ENCODE measurements at places on chromosomes 4 and X. TPM values are rescaled to one million over a fixed set of nuclear protein-coding genes. Genes with fewer than 3 reads are reported as not detected.

DNA sequence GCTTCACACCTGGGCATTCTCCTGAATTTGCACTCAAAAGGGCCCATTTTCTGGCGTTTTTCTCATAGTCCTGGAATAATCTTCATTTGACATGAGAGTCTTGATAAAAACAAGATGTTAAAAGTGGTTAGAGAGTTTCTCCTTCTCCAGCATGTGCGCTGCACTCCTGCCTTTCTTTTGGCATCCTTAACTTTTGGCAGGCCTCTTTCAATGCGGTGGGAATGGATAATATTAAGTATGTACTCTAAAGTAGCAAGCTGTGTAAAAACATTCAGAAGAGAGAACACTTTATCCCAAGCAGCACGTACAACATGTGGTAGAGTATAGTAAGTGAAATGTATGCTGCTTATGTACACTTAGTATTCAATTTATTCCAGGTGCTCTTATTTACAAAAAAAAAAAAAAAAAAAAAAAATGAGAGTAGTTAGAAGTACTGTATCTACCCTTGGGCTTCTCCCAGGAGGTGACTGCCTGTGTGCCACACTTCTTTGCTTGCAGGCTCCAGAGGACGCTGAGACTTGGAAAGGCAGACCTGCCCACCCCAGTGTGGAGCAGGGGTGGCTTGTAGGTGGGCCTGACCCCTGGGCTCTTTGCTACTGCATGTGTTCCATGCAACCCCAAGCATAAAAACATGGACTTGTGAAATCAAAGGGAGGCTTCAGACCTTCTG, 3.9 kb downstream of the FGF2 start:
- DNase-seq = peak; percentile 44

GRCh38 chr4:35934320-35934981, 309.9 kb downstream of the ARAP2 start:
- DNase-seq = peak; percentile 33

The OPRPN gene
- not detected for total RNA-seq

DNA sequence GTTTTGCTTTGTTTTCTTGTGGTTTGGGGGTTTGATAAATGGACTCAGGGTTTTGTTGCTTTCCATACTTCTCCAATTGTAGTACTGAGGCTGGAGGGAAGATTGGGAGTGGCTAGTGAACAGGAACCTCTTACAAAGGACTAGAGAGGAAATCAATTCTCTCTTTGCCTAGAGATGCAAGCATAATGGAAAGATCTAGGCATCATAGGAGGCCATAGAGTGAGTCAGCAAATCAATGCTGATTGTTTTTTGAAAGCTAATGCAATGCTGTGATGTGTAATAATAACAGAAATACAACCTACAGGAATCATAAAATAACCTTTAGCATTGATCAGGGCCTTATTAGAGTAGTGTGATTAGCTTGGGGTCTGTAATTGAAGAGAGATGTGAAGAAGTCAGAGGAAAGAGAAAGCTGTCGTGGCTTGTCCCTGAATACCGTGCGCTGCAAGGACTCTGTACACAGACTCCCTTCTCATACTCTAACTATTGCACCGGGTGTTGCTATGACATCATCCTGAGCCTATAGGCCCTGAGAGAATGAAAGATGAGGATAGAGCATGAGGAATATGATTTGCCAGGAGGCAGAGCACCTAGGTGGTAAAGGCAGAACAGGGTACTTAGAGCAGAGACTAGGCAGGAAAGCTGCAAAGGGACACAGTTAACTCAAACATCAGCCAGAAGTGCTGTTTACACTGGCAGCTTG, 29.3 kb upstream of the GPR101 start:
- DNase-seq = no peak

The CXorf65 gene
- not detected for total RNA-seq

- DNase-seq = peak; percentile 54
Measured at GRCh38 chr4:187302457-187303150, 578.9 kb upstream of the FAT1 start.

The CYTL1 gene
- 0.17 TPM for total RNA-seq

- DNase-seq = no peak
Measured at GRCh38 chrX:94942603-94943002, 1268.6 kb downstream of the FAM133A start.

GRCh38 chr4:130146773-130147172, 1050.8 kb downstream of the C4orf33 start:
- DNase-seq = no peak

GRCh38 chr4:29565256-29565655, 1154.9 kb upstream of the PCDH7 start:
- no peak for DNase-seq

The PPP1R3F gene
- total RNA-seq = 10.8 TPM

DNA sequence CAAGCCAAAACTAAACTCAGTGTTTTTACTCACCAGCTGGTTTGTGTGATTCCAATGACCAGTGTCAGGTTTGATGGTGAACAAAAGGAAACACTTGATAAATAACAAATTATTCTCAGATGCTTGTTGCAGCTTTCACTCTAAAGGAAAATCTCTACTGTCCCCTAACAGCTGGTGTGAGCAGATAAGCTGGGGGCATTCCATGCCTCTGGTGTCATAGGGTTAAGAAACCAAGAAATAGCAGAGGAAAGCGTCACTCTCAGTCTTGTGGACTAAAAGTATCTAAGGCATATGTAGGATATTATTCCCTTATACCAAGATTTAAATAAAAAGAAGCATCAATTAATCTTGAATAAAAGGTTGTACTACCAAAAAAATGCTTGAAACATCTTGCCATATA, 24.3 kb downstream of the TRPC5 start:
- DNase-seq = peak; percentile 62

DNA sequence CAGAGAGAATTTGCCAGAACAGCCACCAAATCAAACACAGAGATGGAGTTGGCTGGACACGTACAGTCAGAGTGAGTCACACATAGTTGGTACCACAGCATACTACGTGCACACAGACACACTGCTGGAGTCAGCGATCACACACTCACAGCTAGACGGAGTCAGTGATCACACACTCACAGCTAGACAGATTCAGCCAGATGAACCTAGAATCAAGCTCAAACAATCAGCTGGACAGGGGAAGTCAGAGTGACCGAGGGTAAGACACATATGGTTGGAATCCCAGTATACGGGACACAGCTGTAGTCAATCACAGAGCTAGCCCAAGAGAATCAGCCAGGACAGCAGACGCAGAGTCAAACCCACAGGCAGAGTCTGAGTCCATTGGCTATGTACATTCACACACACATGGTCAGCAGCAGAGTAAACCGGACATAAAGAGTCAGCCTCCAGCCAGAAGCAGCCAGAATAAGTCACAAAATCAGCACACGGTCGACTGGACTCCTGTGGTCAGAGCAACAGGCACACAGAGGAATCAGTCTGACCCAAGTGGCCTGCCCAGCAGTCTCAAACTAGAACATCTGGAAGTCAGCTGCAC, 4.6 kb downstream of the SLC38A5 start:
- DNase-seq = peak; percentile 91

GRCh38 chrX:48715072-48715471, 18.5 kb downstream of the SUV39H1 start:
- peak; percentile 47 for DNase-seq

- DNase-seq = peak; percentile 27
Measured at GRCh38 chr4:100421361-100421978, 96.4 kb downstream of the EMCN start.

GRCh38 chr4:31068257-31069075, 348.3 kb downstream of the PCDH7 start:
- DNase-seq = peak; percentile 53
